NCI-H2029 (cell line): ENCODE measurements at places on chromosomes 6 and 20.

GRCh38 chr20:753136-753535, 15.2 kb downstream of the SLC52A3 start:
- DNase-seq, result no peak

DNA sequence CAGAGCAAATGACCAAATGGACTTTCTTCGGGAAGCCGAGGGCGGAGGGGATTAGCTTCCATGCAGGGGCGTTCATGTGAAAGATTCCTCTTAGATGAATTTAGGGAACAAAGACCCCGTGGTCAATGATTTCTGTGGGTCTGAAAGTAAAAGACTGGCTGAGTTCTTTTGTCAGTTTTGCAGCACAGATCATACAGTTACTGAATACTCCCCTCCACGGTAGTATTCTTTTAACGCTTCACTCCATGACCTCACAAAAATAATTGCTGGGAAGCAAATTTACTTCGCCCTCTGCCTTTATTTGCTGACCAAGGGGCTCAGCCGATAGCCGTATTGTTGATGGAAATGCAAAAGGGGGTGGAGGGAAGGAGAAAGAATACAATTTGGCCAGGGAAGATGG, 86.0 kb upstream of the SALL4 start:
- DNase-seq, result no peak

DNA sequence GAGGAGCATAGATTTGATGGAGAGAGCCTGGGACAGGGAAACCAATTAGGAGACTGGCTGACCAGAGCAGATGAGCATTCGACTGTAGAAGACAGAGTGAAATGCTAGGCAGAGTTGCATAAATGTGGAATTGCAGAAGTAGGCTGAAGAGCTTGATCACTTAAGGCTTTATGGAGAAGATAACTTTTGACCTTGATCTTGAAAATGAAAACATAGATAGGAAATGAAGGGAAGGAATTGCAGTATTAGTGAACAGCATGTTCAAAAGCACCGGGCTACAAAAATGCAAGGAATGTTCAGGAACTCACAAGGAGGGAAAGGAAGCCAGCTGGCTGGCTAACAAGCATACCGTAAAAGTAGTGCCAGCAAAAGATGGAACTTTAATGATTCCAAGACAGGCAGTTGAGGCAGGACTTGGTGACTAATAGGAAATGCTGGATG, 20.5 kb upstream of the LTV1 start:
- DNase-seq, result no peak

DNA sequence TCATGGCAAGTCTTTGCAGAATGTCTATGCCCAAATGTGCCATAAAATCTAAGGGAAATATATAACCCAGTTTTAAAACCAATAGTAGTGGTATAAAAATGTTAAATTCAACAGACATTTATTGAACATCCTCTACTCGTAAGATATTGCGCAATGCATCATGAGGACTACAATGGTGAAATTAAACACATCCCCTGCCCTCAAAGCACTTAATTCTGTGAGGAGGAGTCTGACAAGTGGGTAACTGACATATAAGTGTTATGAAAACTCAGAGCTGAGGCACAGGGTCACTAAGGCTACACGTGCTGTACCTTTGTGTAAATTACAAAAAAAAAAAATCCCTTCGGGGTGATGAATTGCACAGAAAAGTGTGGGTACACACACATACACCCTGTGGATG, 6.2 kb downstream of the PKHD1 start:
- DNase-seq, result no peak

DNA sequence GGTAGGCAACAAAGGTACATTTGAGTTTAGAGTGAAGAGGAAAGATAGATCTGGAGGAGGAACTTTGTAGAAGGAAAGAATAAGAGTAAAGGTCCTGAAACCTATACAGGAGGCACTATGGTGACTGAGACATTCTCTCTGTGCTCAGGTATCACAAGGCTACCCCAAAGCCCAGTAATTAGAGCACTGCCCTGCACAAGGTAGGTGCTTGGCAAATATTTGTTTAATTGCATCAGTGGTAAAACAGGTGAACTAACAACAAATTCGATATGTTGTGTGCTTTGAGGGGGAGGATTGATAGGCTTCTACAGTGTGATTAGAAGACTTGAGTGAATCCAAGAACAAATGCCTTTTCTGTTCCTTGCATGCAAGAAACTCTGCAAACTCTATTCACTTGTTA, 6.8 kb upstream of the TSHZ2 start:
- DNase-seq, result peak; percentile 90

- no peak for DNase-seq
Measured at GRCh38 chr6:168156742-168157265, 77.8 kb upstream of the FRMD1 start.

DNA sequence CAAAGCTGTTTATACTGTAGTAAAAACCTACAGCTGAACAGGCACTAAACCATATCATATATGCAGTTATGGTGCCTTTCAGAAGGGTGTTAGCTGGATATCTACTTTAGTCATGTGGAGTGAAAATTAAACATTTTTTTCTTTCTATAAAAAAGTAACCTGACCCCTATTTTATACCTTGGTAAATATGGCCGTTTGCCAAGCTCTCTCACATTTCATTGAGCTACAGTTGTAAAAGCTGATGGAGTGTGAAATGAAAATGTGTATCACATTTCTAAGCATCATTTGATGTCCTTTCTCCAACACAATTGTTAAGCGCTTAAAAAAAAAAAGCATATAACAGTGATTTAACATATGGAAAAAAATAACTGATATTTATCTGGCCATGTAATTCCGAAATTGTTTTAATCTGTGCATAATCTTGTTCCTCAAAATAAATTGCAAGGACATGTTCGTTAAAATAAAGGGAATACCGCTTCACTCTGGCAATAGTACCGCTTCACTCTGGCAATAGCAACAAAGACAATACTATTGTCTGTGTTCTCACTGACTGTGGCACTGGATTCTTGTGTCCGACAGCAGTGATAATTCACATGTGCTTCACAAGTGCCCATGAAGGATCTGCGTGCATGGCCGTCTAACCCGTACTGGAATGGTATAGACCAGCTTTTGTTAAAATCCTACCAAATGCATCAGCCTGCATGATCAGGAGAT, 391.8 kb upstream of the SOX4 start:
- peak; percentile 99 for DNase-seq

DNA sequence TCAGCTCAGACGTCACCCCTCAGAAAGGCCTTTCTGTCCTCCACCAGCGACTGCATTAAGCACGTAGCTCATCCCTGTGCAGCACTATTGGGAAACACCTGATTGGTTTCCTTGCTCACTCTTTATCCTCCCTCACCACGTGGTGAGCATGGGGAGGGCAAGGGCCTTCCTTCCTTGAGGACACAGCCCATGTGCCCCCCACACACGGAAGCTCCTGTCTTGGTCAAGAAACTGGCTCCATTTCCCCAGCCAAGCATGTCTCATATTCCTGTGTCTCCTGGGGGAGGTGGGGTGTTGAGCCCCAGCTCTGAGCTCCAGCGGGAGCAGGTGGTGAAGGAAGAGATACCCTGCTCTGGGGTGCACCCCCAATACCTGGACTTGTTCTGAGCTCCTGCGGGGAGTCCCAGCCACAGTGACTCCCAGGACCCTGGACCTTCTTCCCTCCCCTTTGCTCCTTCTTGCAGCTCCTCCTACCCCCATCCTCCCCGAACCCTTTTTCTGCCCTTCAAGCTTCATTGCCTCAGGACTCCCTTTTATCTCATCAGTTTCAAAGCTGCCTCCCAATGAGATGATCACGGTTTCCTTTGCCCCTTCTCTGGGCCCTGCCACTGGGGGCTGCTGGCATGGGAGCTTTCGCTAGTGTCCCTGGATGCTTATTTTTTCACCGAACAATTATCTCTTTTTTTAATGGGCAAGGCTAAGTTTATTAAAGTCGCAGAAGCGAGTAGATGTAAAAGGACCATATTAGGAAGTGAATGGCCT, 230.1 kb downstream of the TFAP2C start:
- DNase-seq, result no peak

GRCh38 chr20:31704225-31705119, 18.2 kb downstream of the BCL2L1 start:
- no peak for DNase-seq

- DNase-seq, result no peak
Measured at GRCh38 chr20:50065325-50065615, 47.7 kb downstream of the UBE2V1 start.

- no peak for DNase-seq
Measured at GRCh38 chr6:152572338-152573088, 64.6 kb downstream of the SYNE1 start.

- no peak for DNase-seq
Measured at GRCh38 chr6:157716251-157716995, 106.6 kb upstream of the SNX9 start.
